ENCODE measurements at places on chromosomes 2 and 18.
A peak's percentile ranks its signal among the peaks of the same experiment; 100 is the strongest.

DNA sequence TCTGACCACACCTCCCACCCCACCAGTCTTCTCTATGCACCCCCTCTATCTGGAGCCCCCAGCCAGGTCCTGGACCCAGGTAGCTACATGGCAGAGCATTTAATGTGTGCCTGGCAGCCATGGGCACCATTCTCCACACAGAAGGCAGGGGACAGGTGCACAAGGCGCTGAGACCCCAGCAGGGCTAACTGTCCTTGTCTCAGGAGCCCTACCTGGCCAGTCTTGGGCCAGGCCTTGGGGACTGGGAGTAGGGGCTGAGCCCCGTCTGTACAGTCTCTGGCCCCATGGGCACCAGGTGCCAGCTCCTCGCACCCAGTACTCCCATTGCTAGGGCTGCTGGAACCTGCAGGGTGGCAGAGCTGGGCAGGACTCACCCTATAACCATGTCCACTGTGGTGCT lies 2.9 kb downstream of the GNLY start:
- DNase-seq = no peak

- no peak for DNase-seq
These were observed at the start of gene MATN3 for GRCh38 chr2:20012282-20013125. Gene MATN3, minus strand, starts transcription at chr2:20012668. Its CDS starts 37 bp downstream, at chr2:20012631.

GRCh38 chr2:62785810-62786597 lies 80.5 kb downstream of the EHBP1 start:
- DNase-seq = peak; percentile 49

DNA sequence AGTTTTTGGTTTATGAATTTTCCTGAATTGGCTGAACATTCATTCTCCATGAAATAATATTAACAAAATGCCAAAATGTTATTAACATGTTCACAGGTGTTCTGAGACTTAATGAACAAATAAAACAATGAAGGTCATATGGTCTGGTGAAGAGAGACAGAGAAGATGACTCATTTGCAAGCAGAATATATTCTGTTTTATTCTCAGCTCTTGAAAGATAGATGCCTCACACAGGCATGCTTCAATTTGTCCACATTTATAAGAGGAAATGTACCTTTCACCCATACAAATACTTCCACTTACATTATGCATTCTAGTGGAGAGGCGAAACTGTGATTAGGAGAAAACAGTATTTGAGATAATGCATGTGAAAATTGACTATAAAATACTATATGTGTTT lies 75.4 kb upstream of the PGAP1 start:
- DNase-seq = peak; percentile 57

DNA sequence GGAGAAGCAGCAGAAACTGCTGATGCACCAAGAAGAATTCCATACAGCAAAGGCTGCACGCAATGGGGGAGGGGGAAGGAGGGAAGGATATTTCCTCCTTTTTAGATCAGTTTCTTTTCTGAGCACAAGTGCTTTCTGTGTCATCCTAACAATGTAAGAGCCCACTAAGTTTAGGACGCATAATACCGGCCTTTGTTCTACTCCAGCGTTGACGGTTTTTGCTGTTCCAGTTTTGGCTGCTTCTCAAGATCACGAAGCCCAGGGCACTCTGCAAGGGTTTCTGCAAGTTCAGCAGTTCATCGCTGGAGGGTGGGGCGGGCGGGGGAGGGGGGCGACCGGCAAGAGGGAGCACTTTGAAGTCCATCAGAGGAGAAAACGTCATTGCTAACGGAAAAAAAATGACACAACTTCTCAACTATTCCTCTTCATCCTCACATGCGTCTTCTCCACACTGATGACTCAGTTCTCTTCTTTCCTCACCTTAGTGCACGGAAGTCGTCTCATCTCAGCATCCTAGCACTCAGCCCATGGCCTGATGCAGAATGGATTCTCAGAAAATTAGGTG lies 8.7 kb downstream of the FAM178B start:
- DNase-seq = peak; percentile 87

- peak; percentile 65 for DNase-seq
These were observed 87.3 kb downstream of the ACAA2 start for GRCh38 chr18:49725809-49726674.

- no peak for DNase-seq
These were observed 115.0 kb upstream of the CDCA7 start for GRCh38 chr2:173239644-173240043.

DNA sequence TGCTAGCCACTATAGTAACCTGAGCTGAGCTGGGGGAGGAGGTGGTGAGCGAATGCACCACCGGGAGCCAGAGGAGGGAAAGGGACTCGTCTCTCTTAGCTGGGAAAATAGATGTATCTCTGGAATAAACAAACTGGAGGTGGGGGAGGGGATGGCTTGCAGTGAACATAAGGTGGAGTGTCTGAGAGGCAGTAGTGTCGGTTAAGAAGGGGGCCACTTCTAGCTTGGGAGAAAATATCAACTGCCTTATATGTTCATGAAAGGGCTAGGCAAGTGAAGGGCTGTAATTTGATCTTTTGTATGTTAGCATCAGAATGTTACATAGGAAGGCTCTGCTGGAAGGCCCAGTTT lies 2.2 kb downstream of the SETBP1 start:
- no peak for DNase-seq

- DNase-seq = peak; percentile 38
These were observed 35.5 kb upstream of the PTMA start for GRCh38 chr2:231672617-231673347.

DNA sequence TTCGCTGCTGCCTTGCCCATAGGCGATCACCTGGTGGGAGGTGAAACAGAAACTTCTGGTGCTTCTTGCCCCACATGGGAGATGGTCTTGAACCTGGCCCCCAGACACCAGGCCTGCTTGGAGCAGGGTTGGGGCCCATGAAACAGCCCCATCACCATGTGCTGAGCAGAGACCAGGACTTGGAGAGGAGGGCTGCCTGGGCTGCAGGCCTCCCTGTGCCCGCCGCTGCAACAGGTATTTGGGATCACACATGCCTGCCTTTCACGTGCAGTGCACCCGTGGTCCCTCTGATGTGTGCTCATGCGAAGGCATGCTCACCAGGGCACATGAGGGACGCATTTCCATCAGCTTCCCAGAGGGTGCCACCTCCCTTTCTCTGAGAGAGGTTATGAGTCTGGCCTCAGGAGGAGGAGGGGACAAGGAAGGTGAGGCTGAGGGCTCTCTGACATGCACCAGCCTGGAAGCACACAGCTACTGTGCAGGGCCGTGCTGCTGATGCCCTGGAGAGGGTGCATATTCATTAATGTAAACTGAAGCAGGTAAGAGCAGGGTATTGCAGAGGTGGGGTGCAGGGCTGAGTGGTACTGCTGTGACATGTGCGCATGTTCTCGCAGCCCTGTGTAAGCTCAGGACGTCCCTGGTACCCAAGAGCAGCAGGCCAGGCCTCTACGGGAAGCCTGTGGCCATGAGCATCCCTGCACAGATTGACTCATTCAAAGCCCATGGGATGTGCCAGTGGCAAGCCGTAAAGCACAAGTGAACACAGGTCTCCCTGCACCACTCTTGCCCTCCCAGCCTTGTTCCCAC lies 4.2 kb upstream of the OXER1 start:
- DNase-seq = no peak

DNA sequence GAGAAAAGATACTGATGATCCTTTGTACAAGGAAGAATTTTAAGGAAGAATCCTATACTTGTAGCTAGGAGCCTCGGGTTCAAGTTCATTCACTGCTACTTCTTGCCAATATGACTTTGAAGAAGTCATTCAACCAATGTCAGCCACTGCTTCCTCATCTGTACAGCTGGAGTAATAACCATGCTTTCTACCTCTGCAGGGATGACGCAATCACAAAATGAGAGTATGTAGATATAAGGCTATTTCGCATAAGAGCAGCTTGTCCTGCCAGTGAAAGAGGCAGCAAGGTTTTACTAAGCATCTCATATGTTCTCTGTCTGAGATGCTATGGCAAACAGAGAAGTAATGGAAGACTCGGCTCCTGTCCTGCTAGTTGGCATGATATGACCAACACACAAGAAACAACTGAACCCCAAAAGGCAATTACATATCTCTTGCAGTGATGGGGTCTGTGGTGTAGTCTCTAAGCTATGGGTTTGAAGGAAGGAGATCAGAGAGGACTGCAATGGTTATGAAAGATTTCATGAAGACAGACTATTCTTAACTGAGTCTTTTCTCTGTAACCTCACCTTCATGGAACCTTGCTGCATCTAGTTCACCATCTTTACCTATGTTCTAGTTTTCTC lies 9.2 kb downstream of the AAK1 start:
- DNase-seq = no peak

GRCh38 chr2:62627667-62628066 lies 77.8 kb upstream of the EHBP1 start:
- no peak for DNase-seq

GRCh38 chr2:186032930-186033329 lies 294.3 kb downstream of the FSIP2 start:
- DNase-seq = no peak

DNA sequence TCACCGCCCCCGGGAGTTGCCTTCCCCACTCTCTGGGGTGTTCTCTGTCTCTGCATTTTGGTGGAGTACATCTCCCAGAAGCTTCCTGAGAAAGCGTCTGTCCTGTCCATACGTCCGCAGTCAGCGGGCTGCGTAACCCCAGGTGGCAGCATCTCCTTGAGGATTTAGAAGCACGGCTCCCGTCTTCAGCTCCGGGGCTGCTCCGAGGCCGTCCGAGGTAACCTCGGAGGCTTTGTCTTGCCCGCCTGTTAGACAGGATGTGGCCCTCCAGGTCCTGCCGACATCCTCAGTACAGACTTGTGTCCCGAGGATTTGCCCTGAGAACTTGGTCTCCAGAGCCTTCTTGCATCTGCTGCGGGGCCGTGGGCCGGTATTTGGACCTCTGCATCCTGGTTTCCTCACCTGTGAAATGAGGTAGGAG lies 58.4 kb downstream of the CTDP1 start:
- no peak for DNase-seq

GRCh38 chr2:216371721-216372702 lies at the start of gene MARCHF4:
Gene MARCHF4, minus strand, starts transcription at chr2:216372483. Its CDS starts 2,223 bp downstream, at chr2:216370260.
- peak; percentile 74 for DNase-seq

DNA sequence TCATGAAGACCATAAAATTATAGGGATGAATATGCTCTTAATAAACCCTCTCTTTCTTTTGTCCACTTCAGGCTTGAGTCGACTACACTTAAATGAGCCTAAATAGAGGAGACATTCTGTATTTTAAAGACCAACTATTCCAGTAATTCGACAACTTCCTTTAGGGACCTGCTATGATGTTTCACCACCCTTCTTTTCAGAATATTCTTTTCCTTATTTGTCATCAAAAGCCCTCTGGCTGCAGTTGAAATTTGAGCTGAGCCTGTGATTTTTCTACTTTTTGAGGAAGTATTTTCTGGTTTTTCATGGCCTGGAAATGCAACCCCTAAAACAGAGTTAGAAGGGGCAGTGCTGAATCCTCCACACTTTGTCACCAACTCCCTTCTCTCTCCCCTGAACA lies 287.0 kb downstream of the EPHA4 start:
- no peak for DNase-seq

DNA sequence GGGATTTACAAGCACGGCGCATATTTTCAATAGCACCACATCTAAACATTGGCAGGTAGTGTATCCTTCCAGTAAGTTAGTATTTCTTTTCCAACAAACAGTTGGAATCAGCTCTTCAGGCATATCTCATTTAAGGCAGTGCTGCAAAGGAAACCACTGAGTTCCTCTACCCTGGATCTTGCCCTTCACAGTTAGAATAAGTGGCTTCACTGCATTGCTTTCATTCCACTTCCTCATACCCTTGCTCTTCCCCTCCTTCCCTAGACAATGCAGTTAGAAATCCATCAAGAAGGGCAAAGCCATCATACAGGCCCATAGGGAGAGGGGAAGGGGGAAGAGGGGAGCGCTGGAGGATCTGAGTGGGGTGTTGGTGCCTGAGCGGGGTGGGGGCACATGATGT lies 173.7 kb downstream of the FBXO15 start:
- DNase-seq = no peak

DNA sequence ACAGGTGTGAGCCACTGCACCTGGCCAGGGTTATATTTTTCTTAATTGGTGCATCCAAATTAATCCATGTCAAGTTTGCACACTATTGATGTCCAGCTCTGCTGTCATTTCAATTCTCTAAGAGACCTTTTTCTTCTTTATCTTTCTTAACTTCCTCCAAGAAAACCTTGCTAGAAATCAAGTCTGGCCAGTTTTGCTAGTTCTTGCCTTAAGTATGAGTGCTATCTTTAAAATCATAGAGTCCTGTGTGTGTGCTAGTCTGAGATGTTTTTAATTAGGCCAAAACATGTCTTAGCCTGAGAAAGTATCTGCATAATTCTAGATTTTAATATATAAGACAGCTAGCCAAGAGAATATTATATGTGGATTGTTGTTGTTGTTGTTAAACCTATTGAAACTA lies 56.2 kb upstream of the SLC39A10 start:
- peak; percentile 31 for DNase-seq

DNA sequence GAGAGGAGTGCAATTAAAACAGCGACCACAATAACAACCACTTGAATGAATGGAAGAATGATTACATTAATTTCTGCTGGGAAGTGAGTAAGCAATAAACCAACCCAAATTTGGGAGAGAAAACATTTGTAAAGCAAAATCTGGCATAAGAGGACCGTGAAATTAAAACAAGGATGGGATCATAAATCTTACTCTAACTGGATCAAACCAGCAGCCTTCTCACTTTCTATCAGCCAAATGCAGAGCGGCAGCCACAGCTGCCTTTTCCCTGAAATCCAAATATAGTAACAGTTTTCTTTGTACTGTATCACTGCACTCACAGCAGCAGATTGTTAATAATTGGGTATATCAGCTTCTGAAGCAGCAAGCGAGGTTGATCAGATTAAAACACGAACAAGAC lies 245.2 kb upstream of the REG3G start:
- DNase-seq = no peak

- DNase-seq = no peak
These were observed 7.1 kb upstream of the ADD2 start for GRCh38 chr2:70775141-70775540.

- peak; percentile 69 for DNase-seq
These were observed 450.8 kb downstream of the DLGAP1 start for GRCh38 chr18:4004183-4004829.

- DNase-seq = no peak
These were observed 68.1 kb downstream of the C1D start for GRCh38 chr2:67994716-67995115.

- no peak for DNase-seq
These were observed 268.0 kb upstream of the PARD3B start for GRCh38 chr2:204277226-204277625.

GRCh38 chr2:47799031-47799609 lies 16.2 kb downstream of the MSH6 start:
- DNase-seq = no peak

- DNase-seq = no peak
These were observed 111.2 kb downstream of the STPG4 start for GRCh38 chr2:47043891-47044239.
